ENCODE measurements at places on chromosomes 2 and 18. TPM values are rescaled to one million over a fixed set of nuclear protein-coding genes. Genes with fewer than 3 reads are reported as not detected.

DNA sequence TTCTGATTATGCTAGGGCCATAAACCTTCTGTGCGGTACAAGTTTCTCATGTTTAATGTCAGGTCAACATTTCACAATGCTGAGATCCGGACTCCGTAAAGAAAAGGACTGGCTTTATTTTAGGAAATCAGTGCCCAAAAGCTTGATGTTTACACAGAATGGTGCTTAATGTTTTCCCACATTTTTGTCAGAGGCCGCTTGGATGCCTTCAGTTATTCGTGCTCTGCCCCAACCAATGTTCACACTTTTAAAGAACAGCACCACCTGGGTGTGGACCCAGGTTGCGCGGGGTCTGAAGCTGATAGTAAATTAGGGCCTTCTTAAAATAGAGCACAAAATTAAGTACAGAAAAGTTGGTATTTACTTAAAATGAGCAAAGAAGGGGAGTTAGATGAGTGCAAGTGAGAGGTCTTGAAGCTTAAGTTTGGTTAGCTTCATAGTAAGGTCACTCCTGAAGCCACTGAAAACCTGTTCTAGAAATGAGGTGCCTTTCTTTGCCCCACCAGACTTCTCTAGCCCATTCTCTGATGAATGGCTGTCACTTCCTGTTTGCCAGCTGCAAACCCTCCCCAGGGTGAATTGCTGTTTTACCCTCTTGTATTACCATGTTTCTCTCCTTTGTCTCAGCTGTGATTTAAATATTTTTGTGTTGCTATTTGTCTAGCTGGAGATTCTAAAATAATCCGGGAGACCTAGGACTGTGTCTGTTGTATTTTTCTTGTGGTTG, 20.5 kb downstream of the SLC3A1 start:
- DNase-seq, result no peak

GRCh38 chr2:128195435-128195984, 104.5 kb downstream of the UGGT1 start:
- DNase-seq, result no peak

DNA sequence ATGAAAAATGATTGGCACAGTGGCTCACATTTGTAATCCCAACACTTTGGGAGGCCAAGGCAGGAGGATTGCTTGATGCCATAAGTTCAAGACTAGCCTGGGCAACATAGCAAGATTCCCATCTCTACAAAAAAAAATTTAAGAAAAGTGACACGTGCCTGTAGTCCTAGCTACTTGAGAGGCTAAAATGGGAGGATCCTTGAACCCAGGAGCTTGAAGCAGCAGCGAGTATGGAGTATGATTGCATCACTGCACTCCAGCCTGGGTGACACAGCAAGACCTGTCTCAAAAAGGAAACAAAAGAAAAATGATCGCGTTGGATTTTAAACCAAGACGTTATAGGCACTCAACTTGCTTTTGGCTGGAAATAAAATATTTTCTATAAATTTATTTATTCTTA, 37.8 kb upstream of the CREB1 start:
- DNase-seq, result no peak

- DNase-seq, result no peak
Measured at GRCh38 chr2:11833601-11834000, 87.2 kb downstream of the LPIN1 start.

DNA sequence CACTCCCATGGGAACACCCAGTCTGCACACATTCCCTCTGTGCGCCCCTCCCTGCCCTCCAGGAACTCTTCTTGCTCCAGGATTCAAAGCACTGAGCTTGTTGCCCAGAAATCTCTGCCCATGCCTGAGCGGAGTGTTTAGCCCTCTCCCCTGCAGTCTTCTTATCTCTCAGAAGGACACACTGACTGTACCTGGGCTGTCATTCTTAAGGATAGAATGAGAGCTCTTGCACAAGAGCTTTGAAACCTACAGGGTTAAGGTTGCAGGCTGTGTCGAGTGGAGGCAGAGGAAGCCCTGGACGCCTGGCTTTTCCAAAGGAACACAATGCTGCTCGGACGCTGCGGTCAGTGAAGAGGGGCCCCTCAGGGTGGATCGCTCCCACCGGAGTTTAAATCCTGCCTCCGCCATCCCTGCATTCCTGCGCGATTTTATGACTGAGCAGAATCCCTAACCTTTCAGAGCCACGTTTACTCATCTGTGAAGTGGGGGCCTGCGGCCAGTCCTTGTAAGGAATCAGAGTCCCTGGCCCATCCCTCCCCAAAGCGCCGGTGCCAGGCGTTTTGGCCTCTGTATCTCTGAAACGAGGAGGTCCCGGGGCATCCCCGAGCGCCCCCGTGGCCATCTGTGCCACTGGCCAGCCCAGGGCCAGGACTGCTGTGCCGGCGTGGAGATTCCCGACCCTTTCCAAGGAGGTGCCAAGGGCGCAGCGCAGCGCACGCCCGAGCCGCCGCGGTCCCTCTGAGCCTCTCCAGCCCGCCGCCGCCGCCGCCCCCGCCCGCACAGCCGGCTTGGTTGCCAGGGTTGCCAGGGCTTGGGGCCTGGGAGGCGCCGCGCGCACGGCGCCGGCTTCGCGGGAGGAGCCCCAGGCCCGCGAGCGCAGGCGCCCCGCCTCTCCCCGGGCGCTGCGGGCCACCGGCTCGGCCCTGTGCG, 58.9 kb downstream of the FAM168B start:
- no peak for DNase-seq

DNA sequence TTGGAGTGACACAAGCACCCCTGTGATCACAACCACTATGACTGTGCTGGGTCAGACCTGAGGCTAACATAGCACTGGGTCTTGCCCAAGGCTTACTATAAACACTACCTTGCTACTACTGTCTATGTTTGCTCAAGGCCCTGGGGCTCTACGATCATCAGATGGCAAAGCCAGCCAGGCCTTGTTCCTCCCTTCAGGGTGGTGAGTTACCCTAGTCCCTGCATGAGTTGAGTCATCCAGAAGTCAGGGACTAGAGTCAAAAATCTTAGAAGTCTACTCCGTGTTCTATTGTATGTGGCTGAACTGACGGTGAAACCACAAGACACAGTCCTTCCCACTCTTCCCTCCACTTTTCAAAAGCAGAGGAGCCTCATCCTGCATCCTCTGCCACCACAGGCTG, 551.2 kb upstream of the FSIP2 start:
- DNase-seq, result no peak

DNA sequence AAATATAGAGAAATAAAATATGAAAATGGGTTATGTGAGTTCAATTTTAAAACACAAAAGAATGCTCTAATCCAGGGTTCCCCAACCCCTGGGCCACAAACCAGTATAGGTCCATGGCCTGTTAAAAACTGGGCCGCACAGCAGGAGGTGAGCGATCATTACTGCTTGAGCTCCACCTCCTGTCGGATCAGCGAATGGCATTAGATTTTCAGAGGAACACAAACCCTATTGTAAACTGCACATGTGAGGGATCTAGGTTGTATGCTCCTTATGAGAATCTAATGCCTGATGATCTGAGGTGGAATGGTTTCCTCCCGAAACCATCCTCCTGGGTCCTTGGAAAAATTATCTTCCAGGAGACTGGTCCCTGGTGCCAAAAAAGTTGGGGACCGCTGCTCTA, 34.7 kb downstream of the TTR start:
- DNase-seq, result no peak

DNA sequence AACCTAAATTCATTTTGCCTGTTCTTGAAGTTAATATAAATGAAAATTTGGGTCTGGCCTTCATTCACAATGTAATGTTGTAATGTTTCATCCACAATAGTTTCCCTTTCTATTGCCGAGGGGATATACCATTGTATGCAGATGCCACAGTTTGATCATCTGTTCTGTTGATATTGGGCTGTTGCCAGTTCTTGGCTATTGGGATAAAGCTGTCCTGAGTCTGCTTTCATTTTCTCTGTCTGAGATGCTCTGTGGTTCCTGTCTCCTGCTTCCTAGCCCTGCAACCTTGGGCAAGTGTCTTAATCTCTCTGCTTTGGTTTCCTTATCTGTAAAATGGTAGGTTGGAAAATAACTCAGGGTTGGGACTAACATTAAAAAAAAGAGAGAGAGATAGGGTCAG, 25.2 kb downstream of the B3GNT2 start:
- no peak for DNase-seq

CEP192 gene
- total RNA-seq, result 25.6 TPM

LIPG gene
- total RNA-seq, result not detected

KANSL3 gene
- total RNA-seq, result 31.9 TPM

TTR gene
- total RNA-seq, result not detected
